ENCODE measurements at places on chromosomes 3 and 15. TPM values are rescaled to one million over a fixed set of nuclear protein-coding genes. Genes with fewer than 3 reads are reported as not detected.

- no peak for DNase-seq
Observed at GRCh38 chr3:2390926-2391532, 292.4 kb downstream of the CNTN4 start.

GRCh38 chr3:123584284-123584987 lies 417 bp downstream of the HACD2 start:
- DNase-seq, result no peak

DNA sequence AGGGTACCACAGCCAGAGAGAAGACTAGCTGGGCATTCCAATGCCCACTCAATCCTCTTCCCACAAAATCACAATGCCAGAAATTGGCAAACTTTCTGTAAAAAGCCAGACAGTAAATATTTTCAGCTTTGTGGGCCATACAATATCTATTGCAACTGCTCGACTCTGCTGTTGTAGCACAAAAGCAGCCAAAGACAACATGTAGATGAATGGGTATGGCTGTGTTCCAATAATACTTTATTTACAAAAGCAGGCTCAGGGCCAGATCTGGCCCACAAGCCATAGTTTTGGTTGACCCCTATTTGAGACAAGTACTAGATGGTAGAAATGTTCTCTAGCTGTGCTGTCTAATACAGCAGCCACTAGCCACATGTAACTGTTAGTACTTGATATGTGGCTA lies 330.9 kb downstream of the ERC2 start:
- DNase-seq, result no peak

DNA sequence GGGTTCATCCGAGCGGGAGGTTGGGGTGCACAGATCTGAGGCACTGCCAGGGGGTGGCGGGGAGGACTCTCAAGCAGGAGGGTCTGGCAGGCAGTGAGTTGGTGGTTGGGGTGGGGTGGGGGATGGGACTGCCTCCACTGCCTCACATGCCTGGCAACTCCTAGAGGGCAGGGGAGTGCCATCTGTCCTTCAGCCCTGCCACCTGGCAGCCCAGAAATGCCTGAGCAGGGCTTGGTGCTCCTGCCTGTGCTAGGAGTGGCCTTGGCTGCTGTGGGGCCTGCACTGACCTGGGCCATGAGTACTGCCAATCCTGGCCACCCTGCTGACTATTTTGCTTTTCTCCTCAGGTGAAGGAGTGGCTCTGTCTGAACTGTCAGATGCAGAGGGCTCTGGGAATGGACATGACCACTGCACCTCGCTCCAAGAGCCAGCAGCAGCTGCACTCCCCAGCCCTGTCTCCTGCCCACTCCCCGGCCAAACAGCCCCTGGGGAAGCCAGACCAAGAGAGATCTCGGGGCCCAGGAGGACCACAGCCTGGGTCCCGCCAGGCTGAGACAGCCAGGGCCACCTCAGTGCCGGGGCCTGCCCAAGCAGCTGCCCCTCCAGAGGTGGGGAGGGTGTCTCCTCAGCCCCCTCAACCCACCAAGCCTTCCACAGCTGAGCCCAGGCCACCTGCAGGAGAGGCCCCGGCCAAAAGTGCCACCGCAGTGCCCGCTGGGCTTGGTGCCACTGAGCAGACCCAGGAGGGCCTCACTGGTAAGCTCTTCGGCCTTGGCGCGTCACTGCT lies 32.0 kb upstream of the APEH start:
- no peak for DNase-seq

DNA sequence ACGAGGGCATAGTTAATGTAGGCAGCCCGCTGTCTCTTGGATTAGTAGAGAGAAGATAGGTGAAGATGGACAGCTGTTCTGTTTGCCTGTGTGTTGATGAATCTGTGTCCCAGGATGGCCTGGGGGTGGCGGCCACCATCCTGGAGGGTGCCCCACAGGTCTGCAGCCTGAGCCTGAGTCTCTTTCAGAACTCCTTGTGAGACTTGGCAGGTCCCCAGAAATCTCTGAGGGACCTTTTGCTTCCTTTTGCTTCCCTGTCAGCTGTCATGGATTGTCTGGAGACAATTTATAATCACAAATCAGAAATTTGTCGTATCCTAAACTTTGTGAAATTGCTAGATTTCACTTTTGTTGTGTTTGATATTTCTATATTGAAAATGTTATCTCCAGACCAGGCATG lies 17.4 kb downstream of the FAN1 start:
- DNase-seq, result no peak

DNA sequence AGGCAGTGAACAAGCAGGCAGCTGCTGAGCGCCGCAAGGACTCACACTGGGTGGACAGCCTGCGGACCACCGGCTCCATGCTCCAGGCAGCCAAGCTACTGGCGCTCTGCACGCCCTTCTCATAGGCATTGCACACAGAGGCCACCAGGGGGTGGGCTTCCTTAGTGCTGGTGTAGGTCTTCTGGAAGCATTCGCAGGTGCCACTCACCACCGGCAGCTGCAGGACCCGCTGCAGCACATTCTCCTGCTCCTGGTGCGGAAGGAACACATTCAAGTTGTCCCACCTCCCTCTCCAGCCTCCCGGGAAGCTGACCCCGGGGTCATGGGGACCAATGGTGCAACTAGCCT lies 6.0 kb downstream of the PLIN1 start:
- DNase-seq, result no peak

DNA sequence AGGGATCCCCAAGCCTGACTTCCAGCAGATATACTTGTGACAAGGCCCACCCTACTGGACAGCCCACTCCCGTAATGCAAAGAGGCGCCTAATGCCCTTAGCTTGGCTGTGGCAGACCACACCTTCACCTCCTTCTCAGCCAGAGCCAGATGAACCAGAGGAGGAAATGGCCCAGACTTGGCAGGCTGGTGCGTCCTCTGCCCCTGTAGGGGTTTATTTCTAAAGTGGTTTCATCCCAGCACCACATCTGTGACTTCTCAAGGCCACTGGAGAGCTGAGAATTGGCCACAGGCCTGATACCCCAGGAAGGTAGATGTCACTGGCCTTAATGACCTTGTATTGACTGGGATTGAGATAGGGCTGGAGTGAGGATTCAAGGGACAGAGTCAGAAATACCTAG lies 29.5 kb downstream of the BOC start:
- no peak for DNase-seq

- no peak for DNase-seq
Observed at GRCh38 chr15:29143909-29144635, 125.5 kb downstream of the NSMCE3 start.

PRR20G gene
- polyA plus RNA-seq, result not detected

RARRES1 gene
- polyA plus RNA-seq, result 2.6 TPM

GJD2 gene
- 7.0 TPM for polyA plus RNA-seq

IL17RE gene
- polyA plus RNA-seq, result 1.8 TPM

GOLGA6D gene
- 0.30 TPM for polyA plus RNA-seq

SATB1 gene
- polyA plus RNA-seq, result 44.9 TPM

Measured in forelimb muscle (tissue), 1 donor.